ENCODE measurements at places on chromosomes 4 and X. TPM values are rescaled to one million over a fixed set of nuclear protein-coding genes. Genes with fewer than 3 reads are reported as not detected.
A peak's percentile ranks its signal among the peaks of the same experiment; 100 is the strongest.

- DNase-seq, result no peak
These were observed 31.1 kb downstream of the FGFBP1 start for GRCh38 chr4:15907430-15907829.

DNA sequence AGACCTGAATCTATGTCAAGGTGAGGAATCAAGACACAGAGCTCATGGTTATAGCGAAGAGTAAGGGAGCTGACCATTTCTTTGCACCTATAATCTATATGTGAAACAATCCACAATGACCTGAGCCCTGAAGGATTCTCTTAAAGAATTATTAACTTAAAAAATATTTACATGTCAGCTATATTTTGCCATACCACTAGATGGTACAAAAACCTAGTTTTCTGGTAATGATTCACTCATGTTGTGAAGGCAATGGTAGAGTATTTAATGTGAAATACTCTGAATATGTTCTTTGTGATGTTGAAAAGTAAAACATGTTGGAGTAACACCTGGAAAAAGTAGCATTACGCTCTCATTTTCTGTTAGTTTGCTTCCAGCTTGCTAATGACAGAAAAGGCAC is 40.0 kb downstream of the VGLL1 start:
- DNase-seq, result no peak

DNA sequence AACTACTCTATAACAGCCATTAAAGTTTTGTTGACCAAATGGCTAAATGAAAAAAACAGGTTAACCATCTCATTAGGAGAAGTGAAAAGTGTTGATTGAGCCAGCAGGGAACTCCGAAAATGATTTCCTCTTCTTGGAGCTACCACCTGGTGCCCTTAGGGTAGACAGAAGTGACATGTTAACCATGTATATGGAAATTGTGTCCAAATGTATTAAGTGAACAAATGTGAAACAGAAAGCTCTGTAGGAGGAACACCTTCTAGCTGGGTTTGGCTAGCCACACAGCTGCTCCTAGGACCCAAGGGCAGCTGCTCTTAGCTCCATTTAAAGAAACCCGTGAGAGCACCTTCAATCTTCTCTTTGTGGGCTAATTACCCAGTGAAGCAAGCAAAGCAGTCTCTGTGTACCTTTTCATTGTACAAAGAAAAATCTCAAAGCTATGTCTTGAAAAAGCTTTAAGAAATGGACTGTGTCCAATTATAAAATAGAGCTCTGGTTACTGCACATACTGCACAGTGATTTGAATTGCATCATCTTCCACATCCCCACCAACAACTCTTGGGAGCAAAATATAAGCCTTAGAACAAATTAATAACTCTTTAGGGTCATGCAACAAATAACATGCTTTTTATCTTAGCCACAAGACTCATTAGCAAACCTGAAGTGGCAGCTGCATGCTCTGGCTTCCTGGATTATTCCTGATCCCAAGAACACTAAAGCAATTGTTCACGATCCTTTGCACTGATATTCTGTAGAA is 59.2 kb upstream of the PARM1 start:
- no peak for DNase-seq

DNA sequence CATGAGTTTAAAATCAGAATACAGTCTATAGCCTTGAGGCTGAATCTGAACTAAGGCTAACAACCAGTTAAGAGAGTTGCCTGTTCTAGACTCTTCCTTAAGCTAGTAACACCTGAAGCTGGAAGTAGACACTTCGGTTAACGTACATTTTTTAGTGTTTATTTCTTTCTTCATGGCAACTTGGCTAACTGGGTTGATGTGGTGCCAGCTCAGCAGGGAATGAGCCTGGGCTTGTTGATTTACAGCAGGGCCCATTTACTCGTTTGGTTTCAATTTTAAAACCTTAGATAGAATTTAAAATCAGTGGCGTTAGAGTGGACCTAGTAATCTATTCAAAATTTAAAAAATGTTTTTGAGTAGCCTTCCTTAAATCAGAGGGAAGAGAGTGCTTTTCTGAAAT is 137.6 kb upstream of the ESX1 start:
- peak; percentile 42 for DNase-seq

Gene UCP1
- polyA plus RNA-seq, result not detected

Gene BCAP31
- 350 TPM for polyA plus RNA-seq

Gene ARHGAP36
- not detected for polyA plus RNA-seq

- peak; percentile 33 for DNase-seq
These were observed 598.2 kb upstream of the NDST4 start for GRCh38 chr4:115711575-115711974.

DNA sequence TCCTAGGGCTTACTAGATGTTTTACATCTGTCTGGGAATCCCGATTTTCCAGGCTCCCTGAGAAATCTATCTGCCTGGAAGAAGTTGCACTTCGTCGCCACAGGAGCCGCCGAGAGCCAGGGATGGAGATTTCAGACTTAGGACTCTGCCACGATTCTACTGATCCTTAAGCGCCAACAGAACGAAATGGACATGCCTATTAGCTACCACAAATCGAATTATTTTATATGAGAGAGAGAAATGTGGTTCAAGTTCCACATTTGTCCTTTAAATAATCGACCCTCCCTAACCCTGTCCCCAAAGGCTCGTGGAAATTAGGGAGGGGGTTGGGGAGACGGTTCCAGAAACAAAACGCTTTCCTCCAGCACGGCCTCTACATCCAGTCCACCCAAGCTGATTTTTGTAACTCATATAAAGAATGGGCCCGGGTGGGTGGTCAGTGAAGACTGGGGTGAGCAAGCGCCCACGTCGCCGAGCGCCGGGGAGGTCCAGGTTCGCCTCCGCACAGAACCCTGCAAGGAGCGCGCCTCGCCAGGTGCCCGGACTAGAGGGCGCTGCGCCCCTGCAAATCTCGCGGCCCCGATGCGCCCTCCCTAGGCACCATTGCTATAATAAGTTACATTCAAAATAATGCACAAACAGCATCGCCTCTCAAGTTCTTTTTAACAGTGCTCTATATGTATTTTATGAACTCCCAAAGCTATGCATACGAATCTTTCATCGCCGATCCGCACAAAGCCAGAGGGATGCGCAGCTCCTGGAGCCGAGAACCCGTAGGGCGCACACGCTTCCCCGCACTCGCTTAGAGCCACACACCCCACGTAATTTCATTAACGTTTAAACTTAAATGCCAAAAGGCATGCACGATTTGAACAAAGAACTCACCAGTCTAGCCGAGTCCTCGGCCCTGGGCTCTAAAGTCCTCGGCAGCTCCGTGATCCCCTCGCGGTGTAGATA is 2.1 kb upstream of the FAT1 start:
- DNase-seq, result peak; percentile 71

- no peak for DNase-seq
These were observed 38.5 kb upstream of the UGT2B7 start for GRCh38 chr4:69057620-69058409.

Gene CENPVL2
- polyA plus RNA-seq, result not detected

DNA sequence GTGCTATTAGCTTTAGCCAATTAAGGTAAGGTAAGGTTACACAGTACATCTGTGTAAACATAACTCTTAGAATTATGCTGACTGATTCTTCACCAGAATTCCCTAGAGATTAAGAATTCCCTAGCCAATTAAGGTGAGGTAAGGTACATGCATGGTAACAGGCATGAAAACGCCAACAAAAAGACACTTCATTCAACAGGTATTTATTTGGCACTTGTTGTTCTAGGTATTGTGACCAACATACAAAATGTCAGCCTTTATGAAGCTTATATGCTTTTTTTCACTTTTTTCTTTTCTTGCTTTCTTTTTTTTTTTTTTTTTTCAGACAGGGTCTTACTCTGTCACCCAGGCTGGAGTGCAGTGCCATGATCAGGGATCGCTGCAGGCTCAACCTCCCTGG is 47.2 kb downstream of the EDNRA start:
- no peak for DNase-seq

Gene LRCH2
- not detected for polyA plus RNA-seq

DNA sequence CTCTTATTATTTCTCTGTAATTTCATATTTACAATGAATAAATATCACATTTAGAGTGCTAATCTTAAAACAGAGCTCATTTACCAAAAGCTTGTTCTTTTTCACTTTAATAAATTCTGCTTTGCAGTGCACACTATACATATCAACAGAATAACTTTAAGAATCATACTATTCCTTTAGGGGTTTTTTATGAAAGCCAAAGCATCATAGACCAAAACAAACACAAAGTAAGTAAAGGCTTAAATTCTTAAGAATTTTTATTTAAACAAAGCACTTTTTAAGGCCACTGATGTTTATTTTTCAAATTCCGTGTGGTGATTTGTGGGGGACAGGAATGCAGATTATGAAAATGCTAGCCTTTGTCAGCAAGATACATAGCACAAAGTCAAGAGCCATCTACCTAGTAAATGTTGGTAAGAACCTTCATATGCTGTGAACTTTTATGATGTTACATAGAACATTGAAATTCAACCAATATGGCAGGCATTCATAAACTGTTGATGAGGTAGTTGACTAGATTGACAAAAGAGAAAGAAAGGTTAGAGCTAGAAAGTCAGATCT is 17.8 kb downstream of the TIGD2 start:
- no peak for DNase-seq

- no peak for DNase-seq
These were observed 195.9 kb downstream of the KDR start for GRCh38 chr4:54929459-54929858.

Gene CXCL5
- 0.39 TPM for polyA plus RNA-seq

- DNase-seq, result no peak
These were observed 60.5 kb downstream of the ELF4 start for GRCh38 chrX:130049821-130050220.

- DNase-seq, result no peak
These were observed 6.1 kb upstream of the PALLD start for GRCh38 chr4:168490711-168491110.

- no peak for DNase-seq
These were observed 98.3 kb downstream of the HMX1 start for GRCh38 chr4:8773124-8773931.

Gene HTN1
- not detected for polyA plus RNA-seq
